ENCODE measurements at places on chromosomes 4 and X.

DNA sequence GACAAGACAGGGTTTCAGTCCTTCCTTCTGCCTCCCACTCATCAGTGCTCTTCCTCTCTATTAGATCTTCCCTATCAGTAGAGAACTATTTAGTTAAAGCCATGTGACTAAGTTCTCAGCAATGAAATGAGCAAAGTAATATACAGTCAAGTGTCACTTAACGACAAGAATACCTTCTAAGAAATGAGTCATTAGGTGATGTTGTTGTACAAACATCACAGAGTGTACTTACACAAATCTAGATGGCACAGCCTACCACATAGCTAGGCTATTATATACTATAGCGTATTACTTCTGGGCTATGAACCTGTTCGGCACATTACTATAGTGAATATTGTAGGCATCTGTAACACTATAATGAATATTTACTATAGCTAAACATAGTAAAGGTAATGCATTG lies 71.3 kb downstream of the POU4F2 start:
- no peak for DNase-seq

GRCh38 chr4:183971929-183972490 lies 66.9 kb downstream of the STOX2 start:
- no peak for DNase-seq

DNA sequence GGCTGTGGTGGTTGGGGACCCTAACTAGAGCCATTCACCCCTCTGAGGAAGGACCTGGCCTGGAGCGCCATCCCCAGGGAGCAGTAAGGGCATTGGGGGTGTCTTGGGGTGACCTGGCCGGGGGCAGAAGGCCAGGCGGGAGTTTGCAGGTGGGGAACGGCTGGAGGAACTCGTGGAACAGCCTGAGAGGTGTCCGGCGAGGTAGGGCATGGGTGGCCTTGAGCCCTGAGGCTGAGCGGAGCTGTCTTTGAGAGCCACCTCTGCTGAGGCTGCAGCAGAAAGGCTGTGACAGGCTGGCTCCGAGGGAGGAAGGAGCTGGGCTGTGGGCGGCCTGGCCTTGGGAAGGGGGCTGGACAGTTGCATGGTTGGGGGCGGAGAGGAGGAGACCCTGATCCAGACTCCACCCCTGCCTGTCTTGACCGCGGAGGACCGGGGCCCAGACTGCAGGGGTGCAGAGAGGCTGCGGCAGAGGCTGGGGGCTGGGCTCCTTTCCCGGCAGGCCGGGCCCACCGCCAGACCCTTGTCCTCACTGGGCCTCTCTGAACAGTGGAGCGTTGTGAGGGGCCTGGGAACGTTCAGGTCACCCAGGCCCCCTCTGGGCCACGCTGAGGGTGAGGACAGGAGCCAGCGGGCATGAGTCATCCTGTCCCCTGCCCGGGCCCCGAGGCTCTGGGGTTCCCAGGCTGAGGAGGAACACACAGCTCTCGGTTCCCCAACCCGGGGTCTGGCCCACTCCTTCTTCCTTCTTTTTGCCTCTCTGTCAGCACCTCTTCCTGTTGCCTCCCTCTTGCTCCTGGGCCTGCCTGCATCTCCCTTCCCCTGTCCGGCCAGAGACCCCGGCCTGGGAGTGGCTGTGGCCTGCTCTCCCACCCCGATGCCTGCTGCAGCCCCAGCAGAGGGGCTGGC lies 8.1 kb downstream of the SH3BP2 start:
- peak; percentile 71 for DNase-seq

DNA sequence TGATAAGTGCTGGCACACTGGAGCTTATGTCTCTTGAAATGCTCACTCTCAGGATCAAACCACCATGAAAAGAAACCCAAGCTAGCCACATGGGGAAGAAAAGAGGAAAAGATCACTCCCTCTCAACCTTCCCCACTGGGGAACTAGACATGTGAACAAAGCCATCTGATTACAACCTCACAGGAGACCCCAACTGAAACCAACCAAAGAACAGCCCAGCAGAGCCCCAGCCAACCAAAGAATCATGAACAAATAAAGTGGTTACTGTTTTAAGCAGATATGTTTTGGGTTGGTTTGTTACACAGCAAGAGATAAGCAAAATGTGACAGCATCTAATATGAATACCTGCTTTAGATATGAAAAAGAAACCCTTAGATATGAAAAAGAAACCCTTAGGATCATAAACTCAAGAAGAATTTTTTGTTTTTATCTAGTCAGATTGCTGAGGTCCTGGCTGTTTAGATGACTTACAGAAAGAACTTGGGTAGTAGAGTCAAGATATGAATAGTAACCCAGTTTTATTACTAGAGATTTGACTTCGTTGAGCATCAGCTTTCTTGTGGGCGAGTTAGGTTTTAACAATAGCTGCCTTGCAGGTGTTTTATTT lies 23.7 kb upstream of the TLR7 start:
- DNase-seq = no peak

DNA sequence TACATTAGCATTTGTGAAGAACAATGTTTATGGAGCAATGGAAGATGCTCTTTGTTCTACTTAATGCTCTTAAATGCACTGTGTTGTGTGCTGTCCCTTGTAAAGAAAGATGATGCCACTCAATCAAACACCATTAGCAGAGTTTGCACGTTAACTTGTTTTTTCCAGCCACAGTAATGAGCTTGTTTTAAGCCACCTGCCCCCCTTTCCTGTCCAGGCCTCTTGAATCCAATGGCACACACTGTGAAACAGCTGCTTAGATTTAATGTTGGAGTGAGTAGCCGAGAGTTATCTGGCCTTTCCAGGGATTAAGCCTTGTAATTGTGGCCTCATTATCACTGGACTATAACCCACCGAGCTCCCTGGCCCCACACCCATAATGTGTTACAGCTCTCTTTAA lies 86.0 kb downstream of the PAK3 start:
- no peak for DNase-seq

DNA sequence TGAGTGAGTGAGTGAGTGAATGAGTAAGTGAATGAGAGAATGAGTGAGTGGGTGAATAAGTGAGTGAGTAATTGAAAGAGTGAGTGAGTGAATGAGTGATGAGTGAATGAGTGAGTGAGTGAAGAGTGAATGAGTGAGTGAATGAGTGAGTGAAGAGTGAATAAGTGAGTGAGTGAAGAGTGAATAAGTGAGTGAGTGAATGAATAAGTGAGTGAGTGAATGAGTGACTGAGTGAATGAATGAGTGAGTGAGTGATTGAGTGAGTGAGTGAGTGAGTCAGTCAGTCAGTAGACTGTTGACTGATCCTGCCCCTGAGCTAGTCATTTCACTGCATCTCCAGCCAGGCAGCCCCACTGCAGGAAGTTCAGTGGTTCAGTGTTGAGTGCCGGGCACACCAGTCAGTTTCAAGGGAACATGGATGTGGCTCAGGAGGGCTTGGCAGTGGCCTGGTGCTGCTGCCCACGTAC lies 228.4 kb upstream of the PSAPL1 start:
- DNase-seq = no peak

DNA sequence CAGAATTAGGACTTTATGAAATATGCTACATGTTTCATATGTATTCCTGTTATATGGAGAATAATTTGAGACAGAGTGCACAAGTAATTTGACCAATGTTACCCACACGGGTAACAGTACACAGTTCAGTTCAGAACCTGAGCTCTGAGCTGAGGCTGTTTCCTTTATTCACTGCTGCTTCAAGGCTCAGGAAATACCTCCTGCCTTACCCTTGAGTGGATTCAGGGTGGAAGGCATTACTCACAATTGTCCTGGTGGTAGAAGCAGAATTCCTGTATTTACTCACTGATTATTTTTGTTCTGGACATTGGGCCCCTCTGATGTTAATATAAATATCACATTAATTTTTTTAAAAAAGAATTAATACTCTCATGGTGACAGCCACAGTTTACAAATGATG lies 73.5 kb upstream of the CAMK2D start:
- DNase-seq = no peak

DNA sequence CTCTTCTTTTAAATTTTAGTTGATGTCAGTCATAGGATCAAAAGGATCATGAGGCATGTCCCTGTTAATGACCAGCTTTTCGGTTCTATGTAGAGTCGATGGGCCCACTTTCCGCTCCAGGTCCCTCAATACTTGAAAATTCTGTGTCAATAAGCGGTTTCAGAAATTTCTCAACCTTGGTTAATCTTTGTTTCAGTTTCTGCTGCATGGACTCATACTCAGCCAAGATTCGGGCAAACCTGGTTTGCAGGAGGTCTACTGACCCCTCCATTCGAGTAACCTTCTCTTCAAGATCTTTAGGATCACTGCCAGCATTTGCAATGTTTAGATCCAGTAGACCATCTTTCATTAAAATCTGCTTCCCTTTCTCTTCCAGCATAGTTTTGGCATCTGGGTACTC lies 22.0 kb upstream of the NFXL1 start:
- DNase-seq = no peak

- no peak for DNase-seq
Observed at GRCh38 chr4:52658641-52659000, 480 bp downstream of the USP46 start.

GRCh38 chr4:184891816-184892397 lies 66.1 kb upstream of the ACSL1 start:
- DNase-seq = no peak

- DNase-seq = no peak
Observed at GRCh38 chr4:155587766-155588165, 78.9 kb upstream of the GUCY1A1 start.

DNA sequence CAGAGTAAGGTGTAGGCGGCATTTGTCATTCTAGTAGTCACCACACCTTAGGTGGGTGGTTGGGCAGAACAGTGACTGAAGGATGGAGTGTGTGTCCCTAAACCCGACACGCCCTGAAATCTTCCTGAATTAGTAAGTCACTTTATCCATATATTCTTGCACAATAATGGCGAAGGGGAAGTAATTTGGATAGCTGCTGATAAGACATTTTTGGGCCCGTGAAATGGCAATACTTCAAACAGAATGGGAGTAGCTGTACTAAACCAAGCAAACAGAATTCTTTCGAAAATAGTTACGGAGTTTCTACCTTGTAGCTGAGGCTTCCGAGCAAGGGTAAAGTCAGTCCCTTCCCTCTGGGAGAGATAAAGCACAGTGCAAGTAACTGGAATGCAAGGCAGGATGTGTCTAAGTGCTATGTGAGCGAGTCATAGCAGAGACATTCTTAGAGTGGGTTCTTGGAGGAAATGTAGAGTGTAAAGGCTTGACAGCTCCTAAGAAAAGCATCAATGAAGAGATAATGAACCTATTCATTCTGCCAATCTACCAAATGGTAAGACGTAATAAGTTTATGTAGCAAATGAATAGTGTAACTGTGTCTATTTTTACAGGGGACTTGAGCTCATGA lies 72.8 kb downstream of the CLCN5 start:
- DNase-seq = no peak

DNA sequence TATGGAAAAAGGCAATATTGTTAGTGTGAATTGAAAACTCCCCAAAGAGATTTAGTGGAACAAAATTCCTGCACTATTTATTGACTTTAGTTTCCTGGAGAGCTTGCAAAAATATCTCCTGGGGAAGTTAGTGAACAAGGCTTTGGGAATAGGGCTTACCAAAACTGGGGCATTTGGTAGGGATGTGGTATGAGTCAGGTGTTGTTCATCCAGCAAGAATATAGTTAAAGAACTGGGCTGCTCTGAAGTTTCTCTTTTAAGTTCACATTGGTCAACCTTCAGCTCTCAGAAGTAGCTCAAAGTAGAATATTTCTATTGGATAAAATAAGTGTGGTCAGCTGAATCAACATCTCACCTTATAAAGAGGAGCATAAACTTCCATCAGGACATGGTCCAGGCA lies 185.0 kb downstream of the CPE start:
- no peak for DNase-seq

GRCh38 chr4:163693211-163693610 lies 198.7 kb downstream of the TMA16 start:
- no peak for DNase-seq

DNA sequence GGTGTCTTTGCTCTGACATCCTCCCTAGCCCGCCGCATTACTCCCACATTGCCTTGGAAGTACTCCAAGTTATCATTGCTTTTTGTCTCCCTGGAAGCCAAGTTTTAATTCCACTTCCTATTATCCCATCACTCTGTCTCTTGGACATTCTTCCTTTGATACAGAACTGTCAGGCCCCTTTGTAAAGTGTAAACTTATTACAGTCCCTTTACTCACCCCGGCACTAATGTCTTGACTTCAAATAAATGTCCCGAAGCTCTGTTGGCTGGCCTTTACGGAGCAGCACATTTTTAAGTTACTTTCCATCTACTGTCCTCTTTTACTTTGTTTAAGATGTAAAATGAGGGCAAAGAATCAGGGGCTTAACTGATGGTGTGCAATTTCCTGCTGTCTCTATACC lies 223.5 kb upstream of the IGFBP7 start:
- no peak for DNase-seq

DNA sequence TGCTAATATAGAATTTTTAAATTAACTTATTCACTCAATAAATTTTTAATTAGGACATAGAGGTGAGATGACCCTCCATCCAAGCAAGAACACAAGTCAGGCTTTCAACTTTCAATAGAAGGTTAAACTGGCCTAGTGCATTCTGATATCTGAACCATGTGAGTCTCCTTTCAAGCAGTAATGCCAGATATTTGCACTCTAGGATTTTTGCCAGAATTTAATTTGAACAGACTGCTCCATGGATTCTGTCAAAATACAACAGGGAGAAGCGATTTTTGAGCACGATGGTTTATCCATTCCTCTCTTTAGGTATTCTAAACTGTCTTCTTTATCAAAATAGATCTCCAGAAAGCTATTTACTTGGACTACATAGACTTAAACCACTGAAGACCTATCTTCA lies 72.0 kb upstream of the DCLK2 start:
- no peak for DNase-seq

- no peak for DNase-seq
Observed at GRCh38 chr4:127155116-127155515, 477.6 kb upstream of the INTU start.

DNA sequence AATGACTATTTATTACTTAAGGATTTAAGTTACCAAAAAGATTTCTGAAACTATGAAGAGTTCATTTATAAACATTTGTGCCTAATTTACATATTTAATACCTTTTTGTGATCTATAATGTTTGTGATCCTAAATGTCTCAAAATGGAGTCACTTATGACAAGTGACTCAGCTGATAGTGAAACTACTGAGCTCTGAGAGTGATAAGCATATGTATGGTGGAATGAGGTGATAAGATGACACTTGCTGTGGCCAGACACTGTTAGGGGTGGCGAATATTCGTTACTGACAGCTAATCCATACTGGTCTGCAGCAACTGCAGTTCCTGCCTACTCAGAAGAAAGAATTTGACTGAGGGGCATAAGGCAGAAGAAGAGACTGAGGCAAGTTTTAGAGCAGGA lies 5.5 kb upstream of the NXF3 start:
- no peak for DNase-seq

- DNase-seq = no peak
Observed at GRCh38 chrX:84865113-84865512, 138.6 kb upstream of the APOOL start.

GRCh38 chrX:123869488-123869887 lies 9.6 kb downstream of the XIAP start:
- DNase-seq = no peak

DNA sequence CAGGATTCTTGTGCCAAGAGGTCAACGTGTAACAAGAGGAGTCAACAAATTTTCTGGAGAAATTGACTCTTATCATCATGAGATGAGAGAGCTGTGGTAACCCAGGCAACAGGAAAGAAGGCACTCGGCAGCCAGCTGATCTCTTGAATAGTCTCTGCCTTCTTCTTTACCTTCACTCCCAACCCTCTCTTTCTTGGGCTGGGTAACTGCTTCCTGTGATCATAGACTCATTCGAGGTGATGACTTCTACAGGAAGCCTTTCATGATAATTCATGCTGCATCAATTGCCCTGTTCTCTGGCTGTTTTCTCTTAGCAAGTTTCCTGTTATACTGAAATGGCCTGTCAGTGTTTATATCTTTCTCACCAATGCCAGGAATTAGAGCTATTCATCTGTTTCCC lies 70.8 kb upstream of the FSTL5 start:
- DNase-seq = no peak

- DNase-seq = no peak
Observed at GRCh38 chr4:176653401-176654220, 139.1 kb downstream of the VEGFC start.

All from nephron progenitor cell (in vitro differentiated cells).